ENCODE measurements at places on chromosomes 13 and 19.
A peak's percentile ranks its signal among the peaks of the same experiment; 100 is the strongest.

GRCh38 chr19:56170261-56170660 is 5.5 kb upstream of the GALP start:
- DNase-seq = no peak

DNA sequence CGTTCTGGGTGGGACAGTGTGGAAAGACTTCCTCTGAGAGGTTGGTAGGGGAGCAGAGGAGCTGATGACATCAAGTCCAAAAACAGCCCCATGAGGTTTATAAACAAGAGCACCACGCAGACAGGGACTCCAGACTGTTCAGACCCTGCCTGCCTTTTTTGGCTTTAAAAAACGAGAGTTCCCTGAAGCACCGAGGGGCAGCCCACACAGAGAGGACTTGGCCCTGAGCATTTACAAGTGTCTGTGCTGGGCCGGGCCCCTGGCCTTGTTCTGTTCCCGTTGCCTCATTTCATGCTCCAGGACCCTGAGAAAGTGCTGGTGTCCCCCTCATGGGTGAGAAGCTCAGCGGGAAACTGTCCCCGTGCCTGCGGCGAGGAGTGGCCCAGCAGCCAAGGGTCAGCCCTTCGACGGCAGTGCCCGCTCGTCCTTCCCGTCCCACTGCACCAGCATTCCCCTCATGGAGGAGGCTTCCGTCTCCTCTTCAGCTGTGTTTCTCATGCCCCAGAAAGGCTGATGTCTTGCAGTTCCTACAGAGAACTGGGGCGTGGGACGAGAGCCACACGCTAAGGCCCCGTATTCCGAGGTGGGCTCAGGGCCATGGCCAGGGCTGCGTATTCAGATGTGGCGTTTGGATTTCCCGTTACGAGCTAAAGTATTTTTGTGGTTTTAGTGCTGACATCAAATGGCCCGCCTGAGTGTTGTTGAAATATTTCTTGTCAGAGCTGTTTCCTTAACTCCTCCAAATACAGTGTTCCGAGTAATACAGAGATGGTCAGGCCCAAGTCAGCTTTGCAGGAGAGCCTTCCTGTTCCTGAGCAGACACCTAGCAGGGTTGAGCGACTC is 93.5 kb downstream of the ATP11A start:
- no peak for DNase-seq

- DNase-seq = no peak
Measured at GRCh38 chr13:113897161-113897560, 33.3 kb upstream of the GAS6 start.

GRCh38 chr13:32538143-32538620 is 413 bp downstream of the N4BP2L2 start:
- peak; percentile 46 for DNase-seq

DNA sequence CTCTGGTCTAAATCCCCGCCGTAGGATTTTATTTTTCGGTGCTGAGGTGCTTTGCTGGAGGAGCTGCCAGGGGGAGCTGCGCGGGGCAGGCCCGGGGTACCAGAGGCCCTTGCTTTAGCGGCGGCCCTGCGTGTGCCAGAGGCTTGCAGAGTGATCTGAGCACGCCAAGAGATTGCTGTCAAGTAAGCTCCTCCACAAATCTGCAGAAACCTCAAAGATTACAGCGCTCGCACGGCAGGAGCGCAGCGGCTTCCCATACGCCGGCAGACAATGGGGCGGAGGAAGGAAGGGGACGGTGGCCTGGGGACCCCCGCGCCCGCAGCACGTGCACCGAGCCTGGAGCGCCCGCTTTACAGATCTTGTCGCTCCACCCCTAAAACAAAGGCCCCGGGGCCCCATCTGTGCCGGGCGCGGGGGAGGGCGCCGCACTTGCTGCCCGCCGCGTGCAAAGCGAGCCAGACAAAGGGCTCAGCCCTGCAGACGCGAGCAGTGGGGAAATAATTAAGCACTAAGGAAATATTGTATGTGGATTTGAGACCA is 9.1 kb upstream of the C19orf12 start:
- no peak for DNase-seq

GRCh38 chr13:69872321-69873047 is 235.1 kb upstream of the ATXN8OS start:
- no peak for DNase-seq

- DNase-seq = no peak
Measured at GRCh38 chr19:27971071-27971470, 1241.9 kb downstream of the UQCRFS1 start.

GRCh38 chr13:95605448-95606125 is 38.9 kb downstream of the DZIP1 start:
- no peak for DNase-seq

GRCh38 chr13:67588607-67589006 is 358.5 kb upstream of the PCDH9 start:
- no peak for DNase-seq

GRCh38 chr19:1830568-1830967 is 17.7 kb downstream of the REXO1 start:
- DNase-seq = no peak

- no peak for DNase-seq
Measured at GRCh38 chr13:24355103-24355502, 45.7 kb downstream of the C1QTNF9 start.

- DNase-seq = no peak
Measured at GRCh38 chr19:32813862-32814425, 55.6 kb downstream of the SLC7A9 start.

- DNase-seq = peak; percentile 56
Measured at GRCh38 chr13:73059460-73060250, 850 bp downstream of the KLF5 start.

GRCh38 chr19:42512130-42512636 is 16.1 kb downstream of the CEACAM1 start:
- no peak for DNase-seq

GRCh38 chr19:19587771-19588170 is 30.7 kb downstream of the PBX4 start:
- no peak for DNase-seq

GRCh38 chr19:1717200-1717969 is 35.9 kb upstream of the ONECUT3 start:
- DNase-seq = no peak

DNA sequence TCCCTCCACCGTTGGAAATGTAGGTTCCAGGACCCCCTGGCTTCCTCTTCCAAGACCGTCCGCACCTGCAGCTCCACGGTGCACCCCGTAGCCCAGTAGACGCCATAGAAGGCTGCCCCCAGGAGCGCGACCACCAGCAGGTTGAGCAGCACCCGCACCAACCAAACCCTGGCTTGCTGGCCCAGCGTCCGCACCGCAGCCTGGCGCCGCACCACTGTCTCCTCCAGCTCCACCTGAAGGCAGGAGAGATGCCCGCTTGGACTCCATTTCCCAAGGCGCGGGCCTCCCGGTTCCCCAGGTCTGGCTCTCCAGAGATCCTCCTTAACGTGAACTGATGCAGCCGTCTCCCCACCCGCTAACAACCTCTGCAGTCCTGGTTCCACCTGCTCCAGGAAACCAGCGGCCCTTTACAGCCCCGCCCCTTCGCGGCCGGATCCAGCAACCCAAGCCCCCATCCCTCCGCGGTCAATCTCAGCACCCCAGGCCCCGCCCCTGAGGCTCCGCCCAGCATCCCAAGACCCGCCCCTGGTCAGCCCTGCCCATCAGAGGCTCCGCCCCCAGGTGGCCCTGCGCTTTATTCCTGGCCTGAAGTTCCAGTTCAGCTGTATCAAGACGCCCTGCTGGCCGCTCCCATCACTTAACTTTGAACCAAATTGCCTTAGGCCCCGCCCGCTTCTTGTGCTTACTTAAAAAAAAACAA is 5.0 kb upstream of the LENG1 start:
- DNase-seq = no peak

DNA sequence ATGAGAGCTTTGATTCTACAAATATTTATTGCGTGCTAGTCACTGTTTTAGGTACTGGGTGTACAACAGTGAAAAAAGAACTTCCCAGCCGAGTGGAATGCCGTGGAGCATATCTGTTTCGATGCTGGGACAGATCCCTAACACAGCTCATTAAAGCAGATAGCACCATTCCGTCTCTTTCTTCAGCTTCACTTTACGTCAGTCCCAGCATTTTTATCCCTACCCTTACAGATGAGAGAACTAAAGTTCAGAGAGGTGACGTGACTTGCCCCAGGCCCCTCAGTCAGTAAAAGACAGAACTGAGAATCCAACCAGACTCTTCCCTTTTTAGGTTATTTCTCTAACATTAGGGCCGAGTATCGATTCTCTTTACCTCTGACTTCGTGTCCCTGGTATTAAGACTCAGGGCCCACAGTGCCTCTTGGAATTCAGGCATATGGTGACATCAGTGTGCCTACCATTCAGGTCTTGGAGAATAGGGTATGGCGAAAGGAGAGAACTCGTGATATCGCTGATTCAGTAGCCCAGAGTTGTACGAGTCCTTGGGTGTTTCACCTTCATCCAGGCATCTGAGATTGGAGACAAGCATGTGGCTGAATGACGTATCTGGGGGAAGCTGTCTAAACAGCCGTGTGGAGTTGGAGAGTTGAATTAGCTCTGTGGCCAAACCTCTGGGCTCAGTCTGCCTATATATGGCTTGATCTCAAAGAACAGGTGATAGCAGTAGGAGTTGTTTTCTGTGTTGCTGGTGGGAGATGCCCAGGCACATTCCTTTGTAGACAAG is 27.1 kb downstream of the ACTN4 start:
- DNase-seq = no peak

DNA sequence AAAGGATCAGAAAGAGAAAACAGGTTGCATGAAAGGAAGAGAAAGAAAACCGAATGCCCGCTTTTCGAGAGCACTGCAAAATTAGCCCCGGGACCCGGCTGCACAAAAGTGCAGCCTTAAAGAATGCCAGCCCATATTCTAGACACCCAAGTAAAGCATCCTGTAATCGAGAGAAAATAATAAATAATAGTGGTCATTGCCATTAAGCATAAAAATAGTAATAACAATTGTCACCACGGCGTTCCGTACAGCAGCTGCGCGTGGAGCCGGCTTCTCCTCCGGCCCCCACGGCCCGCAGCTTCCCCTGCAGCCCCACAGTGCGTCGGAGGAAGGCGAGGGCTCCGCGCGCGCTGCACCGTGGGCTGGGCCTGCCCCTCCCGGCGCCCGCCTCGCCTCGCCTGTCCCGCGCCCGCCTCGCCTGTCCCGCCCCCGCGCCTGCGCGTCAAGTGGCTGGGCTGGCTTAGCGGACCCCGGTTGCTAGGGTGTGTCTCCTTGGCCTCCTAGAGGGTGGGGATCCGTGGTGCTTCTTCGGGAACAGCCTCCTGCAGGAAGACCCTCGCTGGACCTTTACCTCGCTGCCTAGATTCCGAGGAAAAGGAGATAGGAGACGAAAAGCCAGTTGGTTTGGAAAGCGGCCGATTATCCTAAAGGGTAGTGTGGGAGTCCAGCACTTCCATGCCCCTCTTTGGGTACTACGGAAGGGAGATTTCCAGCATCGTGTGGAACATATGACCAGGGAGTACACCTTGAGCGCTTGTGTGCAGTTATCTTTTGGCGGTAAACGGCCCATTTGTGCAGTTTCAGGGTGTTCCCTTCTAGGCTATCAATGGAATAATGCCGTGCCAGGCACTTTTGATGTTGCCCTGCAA is at the start of gene LRRC63:
TSS of gene LRRC63 (plus strand) at position 446 of the 869 bp plus-strand sequence. CDS start 1,107 bp downstream, outside the sequence.
- DNase-seq = peak; percentile 88

DNA sequence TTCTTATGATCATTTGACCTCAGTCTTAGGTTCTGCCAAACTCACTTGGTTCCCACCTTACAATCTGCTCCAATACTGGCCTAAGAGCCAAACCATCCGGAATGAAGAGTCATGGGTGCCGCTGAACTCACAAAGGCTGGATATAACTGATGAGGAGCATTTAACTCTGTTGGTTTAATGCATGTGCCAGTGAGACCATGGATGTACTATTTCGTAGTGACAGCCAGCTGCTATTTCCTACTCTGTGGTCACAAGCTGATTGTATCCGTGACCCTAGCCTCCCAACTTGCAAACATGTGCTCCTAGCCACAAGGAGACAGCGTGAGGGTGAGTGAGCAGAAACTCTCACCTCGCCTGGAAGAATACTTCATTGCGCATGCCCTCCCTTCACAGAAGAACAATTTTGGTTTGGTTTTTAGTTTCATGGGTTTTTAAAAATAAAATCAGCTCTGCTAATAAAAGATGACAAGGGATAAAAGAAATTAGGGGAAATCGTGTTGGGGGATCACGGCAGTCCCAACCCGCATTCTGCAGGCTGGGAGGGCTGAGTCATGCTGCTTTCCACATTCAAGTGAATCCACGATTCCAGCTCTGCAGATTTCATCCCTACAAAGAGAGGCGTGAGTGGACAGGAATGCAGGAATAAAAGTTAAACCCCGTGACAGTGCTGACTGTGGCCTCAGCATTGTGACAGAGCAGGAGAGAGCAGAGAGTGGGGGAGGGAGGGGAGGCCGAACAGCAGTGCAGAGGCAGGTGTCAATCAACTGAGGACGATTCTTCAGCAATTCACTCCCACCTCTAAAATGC is 66.8 kb upstream of the RAP2A start:
- no peak for DNase-seq

DNA sequence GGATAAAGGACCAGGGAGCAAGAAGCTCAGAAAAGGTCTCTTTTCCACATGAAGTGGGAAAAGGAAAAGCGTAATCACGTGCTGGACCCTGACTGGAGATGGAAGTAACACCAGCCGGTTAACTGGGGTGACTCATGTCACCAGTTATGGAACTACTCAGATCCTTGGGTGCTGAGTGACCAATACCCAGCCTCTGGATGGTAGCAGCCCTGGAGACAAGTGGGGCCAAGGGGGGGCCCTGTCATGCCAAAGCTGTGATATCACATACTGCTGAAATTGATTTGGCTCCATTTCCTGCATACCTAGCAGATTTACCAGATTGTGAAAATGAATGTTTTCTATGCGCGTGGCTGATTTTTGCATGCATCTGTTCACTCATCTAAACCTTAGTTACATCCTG is 158.9 kb downstream of the ZIC5 start:
- no peak for DNase-seq

DNA sequence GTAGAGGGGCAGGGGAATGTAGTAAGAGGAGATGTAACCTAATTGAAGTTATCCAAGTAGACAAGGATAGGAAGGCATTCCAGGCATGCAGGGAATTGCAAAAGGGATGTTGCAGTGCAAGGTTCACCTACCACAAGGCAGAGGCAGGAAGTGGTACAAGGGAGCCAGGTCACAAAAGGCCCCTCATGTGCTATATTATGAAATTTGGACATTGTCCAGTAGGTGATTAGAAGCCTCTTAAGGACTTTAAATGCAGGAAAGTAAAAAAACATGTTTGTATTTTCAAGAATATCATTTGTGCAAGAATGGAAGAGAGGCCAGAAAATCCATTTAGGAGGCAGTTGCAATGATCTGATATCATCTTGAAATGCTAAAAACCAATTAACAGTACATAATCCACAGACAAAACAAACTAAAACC is 111.4 kb downstream of the FRY start:
- no peak for DNase-seq

GRCh38 chr19:35986111-35986510 is 8.9 kb upstream of the SDHAF1 start:
- DNase-seq = no peak

Data from Right ventricle myocardium superior (tissue), 1 donor.